Mesangial cell (primary cell): ENCODE measurements at places on chromosomes 3 and 15. TPM values are rescaled to one million over a fixed set of nuclear protein-coding genes. Genes with fewer than 3 reads are reported as not detected.

The PCYT1A gene
- total RNA-seq = 39.3 and 42.3 TPM in 2 replicates

The EOMES gene
- not detected in 2 replicates for total RNA-seq

The CEP19 gene
- 0.81 and 1.1 TPM in 2 replicates for total RNA-seq

The LRRC2 gene
- total RNA-seq = under 0.01 and 0.16 TPM in 2 replicates

The TBC1D21 gene
- total RNA-seq = not detected in 2 replicates

The TPM1 gene
- total RNA-seq = 471 and 745 TPM in 2 replicates

The VEPH1 gene
- 14.8 and 17.5 TPM in 2 replicates for total RNA-seq

The FGF12 gene
- total RNA-seq = 0.38 and 0.98 TPM in 2 replicates

The METTL6 gene
- total RNA-seq = 12.7 and 13.0 TPM in 2 replicates

The CCRL2 gene
- total RNA-seq = 0.33 TPM in 1 of 2 replicates, not detected in the other

The RRP9 gene
- total RNA-seq = 19.0 and 38.0 TPM in 2 replicates

The POLQ gene
- 1.0 and 5.9 TPM in 2 replicates for total RNA-seq

The PLSCR4 gene
- total RNA-seq = 2.9 and 4.3 TPM in 2 replicates

The GPR171 gene
- not detected in 2 replicates for total RNA-seq

The STAC gene
- total RNA-seq = 11.7 and 31.0 TPM in 2 replicates

The ZPLD1 gene
- 0.25 and 1.1 TPM in 2 replicates for total RNA-seq

The UMPS gene
- 18.9 and 26.4 TPM in 2 replicates for total RNA-seq

The TEX55 gene
- total RNA-seq = not detected in 2 replicates

The IP6K2 gene
- total RNA-seq = 60.1 and 76.3 TPM in 2 replicates

The USP19 gene
- total RNA-seq = 38.1 and 55.4 TPM in 2 replicates

The ZBED2 gene
- total RNA-seq = 3.3 and 20.5 TPM in 2 replicates

The AMIGO3 gene
- 0.16 and 1.4 TPM in 2 replicates for total RNA-seq

The CNTN3 gene
- total RNA-seq = under 0.01 TPM in 1 of 2 replicates, not detected in the other

The DAPK2 gene
- 0.16 and 0.38 TPM in 2 replicates for total RNA-seq

The ASB14 gene
- total RNA-seq = not detected in 2 replicates

The EXD1 gene
- under 0.01 TPM in 1 of 2 replicates, not detected in the other for total RNA-seq

The TMEM212 gene
- total RNA-seq = not detected in 2 replicates

The GP5 gene
- under 0.01 and 0.16 TPM in 2 replicates for total RNA-seq

The ADAMTS9 gene
- total RNA-seq = 5.4 and 20.3 TPM in 2 replicates

The KNG1 gene
- total RNA-seq = not detected in 2 replicates

The COL8A1 gene
- 195 and 329 TPM in 2 replicates for total RNA-seq

The SLC26A6 gene
- total RNA-seq = 28.2 and 29.3 TPM in 2 replicates

The WNT5A gene
- 47.7 and 58.7 TPM in 2 replicates for total RNA-seq

The PIERCE2 gene
- 1.6 and 2.1 TPM in 2 replicates for total RNA-seq

The RASGRP1 gene
- 1.0 TPM in 1 of 2 replicates, not detected in the other for total RNA-seq

The GCNT3 gene
- 1.6 TPM in 2 replicates for total RNA-seq

The SLC27A2 gene
- under 0.01 and 0.76 TPM in 2 replicates for total RNA-seq

The MTMR10 gene
- 9.8 and 23.5 TPM in 2 replicates for total RNA-seq

The POPDC2 gene
- under 0.01 TPM in 1 of 2 replicates, not detected in the other for total RNA-seq

The SLC9C1 gene
- total RNA-seq = not detected in 2 replicates
